A172 (cell line): ENCODE measurements at places on chromosomes 4 and X. TPM values are rescaled to one million over a fixed set of nuclear protein-coding genes. Genes with fewer than 3 reads are reported as not detected.
A peak's percentile ranks its signal among the peaks of the same experiment; 100 is the strongest.

DNA sequence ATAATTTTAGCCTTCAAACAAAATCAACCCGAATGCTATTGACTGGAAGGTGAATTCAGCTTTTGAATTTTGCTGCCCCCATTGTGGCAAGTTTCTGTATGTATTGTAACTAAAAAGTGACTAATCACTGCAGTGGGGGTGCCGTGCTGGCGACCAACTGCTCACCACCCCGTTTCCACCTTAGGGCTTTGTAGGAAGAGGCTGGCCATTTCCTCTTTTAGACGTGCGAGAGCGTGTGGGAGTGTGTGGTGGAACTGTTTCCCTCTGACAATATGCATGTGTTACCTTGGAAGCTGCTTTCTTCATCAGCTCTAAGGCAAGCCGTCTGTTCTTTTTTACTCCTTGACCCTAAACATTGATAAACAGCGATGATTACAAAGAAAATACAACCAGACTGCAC lies 78.8 kb downstream of the SEL1L3 start:
- no peak for DNase-seq

PRRG3 gene
- not detected in 2 replicates for total RNA-seq

MAGED4B gene
- total RNA-seq, result 4.4 TPM in 1 of 2 replicates, not detected in the other

- DNase-seq, result no peak
These were observed 35.2 kb downstream of the PWWP3B start for GRCh38 chrX:106203315-106203714.

DNA sequence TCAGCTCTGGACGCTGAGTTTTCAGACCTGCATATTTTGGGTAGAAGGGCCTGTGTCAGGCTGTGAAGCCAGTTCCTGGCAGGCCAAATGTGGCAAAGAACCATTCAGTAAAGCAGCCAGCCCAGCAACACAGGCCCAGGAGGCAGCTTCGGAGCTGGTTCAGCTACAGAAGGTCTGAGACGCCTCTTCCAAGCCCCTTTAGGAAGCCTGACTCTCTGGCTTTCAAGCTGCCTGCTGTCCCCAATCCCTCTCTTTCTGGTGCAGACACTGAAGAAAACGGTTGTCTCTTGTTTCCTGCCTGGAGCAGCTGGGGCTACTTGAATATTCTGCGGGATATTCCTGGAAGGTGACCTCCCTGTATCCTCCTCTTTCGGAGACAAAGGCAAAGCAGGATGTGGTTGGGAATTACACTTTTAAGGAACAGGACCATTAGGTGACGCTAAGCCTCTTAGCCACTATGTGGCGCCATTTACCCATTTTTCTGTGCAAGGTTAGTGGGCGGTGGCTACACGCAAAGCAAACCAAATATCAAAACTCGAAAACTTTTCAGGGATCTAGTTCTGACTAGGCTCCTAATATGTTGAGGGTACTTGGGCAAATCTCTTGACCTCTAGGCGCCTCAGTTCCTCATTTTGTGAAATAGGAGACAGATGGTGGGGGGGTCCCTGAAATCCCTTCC lies 47.2 kb upstream of the LAS1L start:
- DNase-seq, result peak; percentile 57

GRCh38 chrX:132489578-132490419 lies 961 bp upstream of the MBNL3 start:
- DNase-seq, result no peak

ACE2 gene
- total RNA-seq, result not detected in 2 replicates

DNA sequence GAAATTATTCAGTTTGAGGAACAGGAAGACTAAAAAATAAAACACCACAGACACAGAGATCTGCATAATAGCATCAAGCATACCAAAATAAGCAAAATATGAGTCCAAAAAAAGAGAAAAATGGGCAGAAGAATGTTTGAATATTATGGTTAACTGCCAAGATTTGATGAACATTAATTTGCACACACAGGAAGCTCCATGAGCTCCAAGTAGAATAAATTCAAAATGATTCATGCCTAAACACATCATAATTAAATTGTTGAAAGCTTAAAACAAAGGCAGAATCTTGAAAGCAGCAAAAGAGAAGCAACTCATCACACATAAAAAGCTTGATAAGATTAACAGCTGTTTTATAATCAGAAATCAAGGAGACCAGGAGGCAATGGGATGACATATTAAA lies 156.6 kb upstream of the ARSJ start:
- DNase-seq, result no peak

- DNase-seq, result no peak
These were observed 201.7 kb upstream of the ANK2 start for GRCh38 chr4:112847781-112848180.

GRCh38 chrX:153499876-153500275 lies 5.1 kb downstream of the BGN start:
- DNase-seq, result no peak

DNA sequence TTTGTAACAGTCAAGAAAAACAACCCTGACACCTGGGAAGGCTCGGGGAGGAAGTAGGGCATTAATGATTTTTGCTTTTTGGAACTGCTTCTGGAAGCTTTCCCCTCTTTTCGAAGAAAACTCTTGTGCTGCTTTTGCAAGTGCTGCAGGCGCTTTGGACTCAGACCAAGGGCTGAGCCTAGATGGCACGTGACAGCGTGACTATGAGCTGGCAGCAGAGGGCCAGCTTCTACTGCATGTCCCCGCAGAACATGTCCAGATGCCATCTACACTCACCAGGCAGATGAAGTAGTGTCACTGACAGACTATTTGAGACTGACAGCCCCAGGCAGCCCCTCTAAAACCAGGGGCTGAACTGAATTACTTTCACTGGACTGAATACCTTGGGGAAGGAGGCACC lies 6.2 kb downstream of the NR0B1 start:
- peak; percentile 36 for DNase-seq

- no peak for DNase-seq
These were observed 3.4 kb downstream of the ZNF81 start for GRCh38 chrX:47840111-47840510.

CXCL11 gene
- total RNA-seq, result not detected in 2 replicates

DNA sequence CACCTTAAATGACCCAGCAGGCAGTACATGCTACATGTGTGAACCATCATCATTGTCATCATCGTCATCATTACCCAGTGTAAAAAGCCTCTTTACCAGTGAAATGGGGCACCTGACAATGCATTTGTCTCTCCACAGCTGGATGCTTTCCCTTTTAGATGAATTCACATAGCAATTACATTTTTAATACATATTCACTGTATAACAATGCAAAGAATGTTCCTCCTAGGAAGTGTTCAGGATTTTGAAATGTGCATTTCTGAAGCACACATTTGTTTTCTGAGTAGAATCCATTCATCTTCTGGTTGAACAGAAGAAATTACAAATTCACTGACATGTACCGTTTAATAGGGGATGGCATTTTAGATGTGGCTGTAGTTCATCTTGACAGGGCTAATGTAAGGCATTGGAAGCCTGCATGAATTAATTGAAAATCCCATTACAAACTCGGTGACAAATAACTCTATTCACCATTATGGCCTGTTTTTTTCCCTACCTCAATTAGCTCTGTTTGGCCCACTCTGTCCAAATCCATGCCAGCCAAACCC lies 111.1 kb downstream of the SH3RF1 start:
- peak; percentile 73 for DNase-seq

- DNase-seq, result peak; percentile 88
These were observed 231.8 kb upstream of the GPRIN3 start for GRCh38 chr4:89539374-89539773.

GRCh38 chrX:25527596-25527995 lies 511.8 kb upstream of the ARX start:
- no peak for DNase-seq

FATE1 gene
- total RNA-seq, result not detected in 2 replicates

SLC16A2 gene
- 6.6 and 7.9 TPM in 2 replicates for total RNA-seq

TRIM75 gene
- total RNA-seq, result not detected in 2 replicates

DNA sequence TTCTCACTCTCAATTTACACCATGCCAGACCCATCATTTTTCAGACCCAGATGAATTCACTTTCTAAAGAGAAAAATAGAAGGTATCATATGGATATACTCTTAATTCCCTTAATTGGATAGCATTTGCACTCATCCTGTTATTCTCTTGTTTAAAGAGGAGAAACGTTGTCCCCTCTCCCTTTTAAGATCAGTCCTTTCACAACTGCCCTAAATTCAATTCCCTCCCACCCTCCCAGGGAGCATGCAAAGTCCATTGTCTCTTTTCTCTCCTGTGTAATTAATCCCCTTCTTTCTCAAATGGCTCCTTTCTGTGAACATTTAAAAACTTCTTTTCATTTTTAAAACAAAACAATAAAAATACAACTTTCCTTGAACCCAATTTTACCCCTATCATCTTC lies 124.7 kb upstream of the TLL1 start:
- no peak for DNase-seq
